Esophagus mucosa (tissue), 1 donor: ENCODE measurements at places on chromosomes 11 and 22.

GRCh38 chr11:74171997-74172396, 908 bp downstream of the PPME1 start:
- no peak for ATAC-seq

DNA sequence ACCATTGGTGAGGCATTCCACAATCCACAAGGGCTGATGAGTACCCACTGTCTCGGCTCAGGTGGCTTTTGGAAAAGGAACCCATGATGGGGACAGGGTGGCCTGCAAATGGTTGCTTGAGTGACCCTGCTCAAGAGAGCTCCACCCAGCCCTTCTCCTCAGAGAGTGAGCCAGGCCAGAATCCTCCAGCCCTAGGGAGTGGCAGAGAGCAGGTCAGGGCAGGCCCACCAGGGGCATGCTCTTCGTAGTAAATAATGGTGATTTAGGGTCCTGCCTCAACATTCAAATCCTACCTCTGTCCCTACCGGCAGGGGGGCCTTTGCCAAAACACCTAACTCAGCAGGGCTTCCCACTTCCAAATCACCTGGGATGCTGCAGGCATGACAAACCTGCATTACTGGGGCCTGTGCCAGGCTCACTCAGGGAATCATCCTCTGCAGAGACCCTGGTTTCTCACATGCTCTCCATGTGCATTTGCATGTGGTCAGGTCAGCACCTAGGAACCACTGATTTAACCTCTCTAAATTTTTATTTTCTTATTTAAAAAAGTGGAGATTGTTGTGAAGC, 17.3 kb upstream of the TP53I11 start:
- ATAC-seq: peak; percentile 38

- ATAC-seq: no peak
Measured at GRCh38 chr22:49589301-49589700, 238.4 kb downstream of the BRD1 start.

GRCh38 chr11:106399076-106399511, 321.6 kb downstream of the AASDHPPT start:
- ATAC-seq: no peak

DNA sequence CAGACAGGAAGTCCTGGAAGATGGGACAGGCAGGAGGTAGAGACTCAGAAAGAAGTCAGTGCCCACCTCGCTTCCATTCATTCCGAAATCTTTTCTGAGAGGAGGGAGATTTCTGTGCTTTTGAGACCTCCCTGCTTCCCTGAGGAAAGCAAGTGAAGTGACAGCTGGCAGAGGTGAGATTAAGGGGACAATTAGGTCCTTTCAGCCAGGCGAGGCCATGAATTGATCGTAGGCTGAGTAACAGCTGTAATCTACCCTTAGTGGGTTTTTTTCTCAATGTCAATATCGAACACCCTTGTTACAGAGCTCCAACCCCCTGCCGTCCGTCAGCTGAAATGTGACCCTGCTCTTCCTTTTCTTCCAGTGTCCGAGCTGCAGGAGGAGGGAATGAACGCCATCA, 96.0 kb downstream of the PARVA start:
- no peak for ATAC-seq

DNA sequence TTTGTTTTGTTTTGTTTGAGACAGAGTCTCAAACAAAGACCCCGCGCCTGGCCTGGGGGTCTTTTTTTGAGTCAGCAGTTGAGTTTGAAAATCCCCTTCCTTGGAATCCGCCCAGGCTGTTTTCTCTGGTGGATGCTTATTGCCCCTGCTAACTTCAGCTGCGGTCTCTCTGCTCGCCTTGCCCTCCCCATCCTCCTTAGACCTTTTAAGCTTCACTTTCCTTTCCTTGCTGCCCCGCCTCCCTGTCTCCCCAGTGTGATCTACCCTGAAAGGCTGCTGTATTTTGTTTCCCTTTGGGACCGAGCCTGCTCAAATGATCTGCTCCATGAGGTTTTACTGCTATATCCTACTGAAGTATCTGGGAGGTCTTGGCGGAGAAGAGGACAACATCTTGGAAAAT, 2.5 kb downstream of the USP18 start:
- ATAC-seq: no peak
